ENCODE measurements at places on chromosomes 2 and 18. TPM values are rescaled to one million over a fixed set of nuclear protein-coding genes. Genes with fewer than 3 reads are reported as not detected.

The IL1F10 gene
- not detected for total RNA-seq

The DSG4 gene
- total RNA-seq = 0.02 TPM

The TCF23 gene
- not detected for total RNA-seq

The SP9 gene
- total RNA-seq = 2.9 TPM

The ST8SIA5 gene
- 0.02 TPM for total RNA-seq

The ELAC1 gene
- 4.4 TPM for total RNA-seq

The SAG gene
- total RNA-seq = not detected

The ITPRIPL1 gene
- not detected for total RNA-seq

The CFAP210 gene
- total RNA-seq = 0.28 TPM

The GALNT5 gene
- total RNA-seq = 3.2 TPM

The LRATD1 gene
- total RNA-seq = not detected

The VWA3B gene
- not detected for total RNA-seq

The SP5 gene
- not detected for total RNA-seq

The INPP5D gene
- 0.69 TPM for total RNA-seq

The SH3RF3 gene
- total RNA-seq = 0.40 TPM

The MDH1B gene
- 1.7 TPM for total RNA-seq

The LRPPRC gene
- 129 TPM for total RNA-seq

The CNGA3 gene
- total RNA-seq = not detected

The NEU4 gene
- total RNA-seq = 0.18 TPM

The FBXO48 gene
- total RNA-seq = 0.71 TPM

The KCNF1 gene
- total RNA-seq = 36.5 TPM

The TEX44 gene
- not detected for total RNA-seq

The CNNM4 gene
- total RNA-seq = 16.7 TPM

The DNAH7 gene
- total RNA-seq = 0.93 TPM

The LHCGR gene
- not detected for total RNA-seq

The ANTXR1 gene
- 167 TPM for total RNA-seq

The OR6B2 gene
- total RNA-seq = not detected

The ATOH8 gene
- total RNA-seq = 4.5 TPM

The SCRN3 gene
- 16.8 TPM for total RNA-seq

The IL36RN gene
- total RNA-seq = 0.13 TPM

Measured in A549 treated with DMSO at 1 μM for 4 hours (cell line).